ENCODE measurements at places on chromosomes 1 and 21.

DNA sequence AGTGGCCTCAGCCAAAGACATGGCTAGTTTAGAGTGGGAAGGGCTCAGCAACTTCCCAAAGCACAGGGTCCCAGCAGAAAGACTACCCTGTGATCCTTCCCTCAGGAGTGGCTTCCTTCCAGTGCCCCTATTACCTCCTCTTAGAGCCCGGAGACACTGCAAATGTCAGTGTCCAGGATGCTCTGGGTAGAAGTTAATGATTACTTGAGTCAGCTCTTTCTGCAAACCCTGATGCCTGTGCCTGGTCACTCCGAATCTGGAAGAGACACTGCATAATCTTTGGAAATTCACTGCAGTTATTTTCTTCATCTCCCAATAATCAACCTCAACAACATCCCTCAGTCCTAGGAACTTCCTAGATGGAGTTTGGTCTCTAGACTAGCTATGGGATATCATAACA, 27.2 kb upstream of the MGST3 start:
- no peak for DNase-seq

DNA sequence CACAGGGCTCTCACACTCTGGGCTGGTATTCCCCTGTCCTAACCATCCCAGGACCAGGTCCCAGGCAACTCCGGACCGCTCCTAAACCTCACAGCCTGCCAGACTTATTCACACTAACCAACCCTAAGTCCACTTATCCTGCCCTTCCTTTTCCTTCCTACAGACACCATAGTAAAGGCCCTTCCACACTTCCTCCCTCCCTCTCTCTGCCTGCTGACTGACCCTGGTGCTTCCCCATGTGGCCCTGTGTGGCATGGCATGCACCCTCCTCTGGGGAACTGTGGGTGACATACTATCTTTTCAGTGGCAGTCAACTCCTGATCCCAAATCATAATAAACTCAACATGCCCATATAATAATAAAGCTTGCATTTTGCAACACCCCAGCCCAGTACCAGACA, 155.1 kb upstream of the DNAH14 start:
- DNase-seq: peak; percentile 75

DNA sequence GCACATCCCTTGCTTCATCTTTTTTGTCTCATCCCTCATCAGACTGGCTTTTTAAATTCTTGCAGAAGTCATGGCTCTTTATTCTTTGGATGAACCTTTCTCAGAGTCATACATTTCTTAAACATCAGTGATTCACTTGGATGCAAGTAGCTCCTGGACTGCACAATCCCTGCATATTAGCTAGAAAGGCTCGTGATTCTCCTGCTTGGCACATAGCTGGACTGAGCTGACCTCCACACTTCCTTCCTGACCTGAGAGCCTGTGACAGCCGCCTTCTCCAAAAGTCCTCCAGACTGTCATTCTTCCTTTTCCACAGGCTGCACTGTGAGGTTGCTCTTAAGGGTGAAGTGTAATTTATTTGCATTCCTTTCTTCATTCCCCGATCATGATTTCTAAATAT, 109.4 kb downstream of the RGL1 start:
- DNase-seq: no peak

GRCh38 chr1:60078182-60078581, 4.6 kb upstream of the C1orf87 start:
- no peak for DNase-seq

DNA sequence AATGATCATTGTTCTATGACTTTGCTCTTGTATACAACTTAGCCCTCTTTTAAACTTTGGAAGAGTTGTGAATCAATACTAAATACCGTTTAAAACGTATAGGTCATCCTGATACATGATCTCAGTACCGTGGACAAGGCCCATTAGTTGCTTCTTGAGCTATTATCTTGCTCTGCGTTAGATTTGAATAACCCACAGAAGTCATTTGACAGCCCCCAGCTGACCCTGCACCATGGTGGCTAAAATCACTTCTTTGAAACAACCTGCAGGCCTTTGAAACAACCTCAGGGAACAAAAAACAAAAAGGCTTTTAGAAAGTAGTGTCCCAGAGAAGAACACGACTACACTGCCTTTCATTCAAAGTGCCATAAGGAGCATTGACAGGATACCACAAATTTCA, 473.0 kb upstream of the ADGRL2 start:
- no peak for DNase-seq

- no peak for DNase-seq
Measured at GRCh38 chr21:20527731-20528460, 470.3 kb upstream of the NCAM2 start.

DNA sequence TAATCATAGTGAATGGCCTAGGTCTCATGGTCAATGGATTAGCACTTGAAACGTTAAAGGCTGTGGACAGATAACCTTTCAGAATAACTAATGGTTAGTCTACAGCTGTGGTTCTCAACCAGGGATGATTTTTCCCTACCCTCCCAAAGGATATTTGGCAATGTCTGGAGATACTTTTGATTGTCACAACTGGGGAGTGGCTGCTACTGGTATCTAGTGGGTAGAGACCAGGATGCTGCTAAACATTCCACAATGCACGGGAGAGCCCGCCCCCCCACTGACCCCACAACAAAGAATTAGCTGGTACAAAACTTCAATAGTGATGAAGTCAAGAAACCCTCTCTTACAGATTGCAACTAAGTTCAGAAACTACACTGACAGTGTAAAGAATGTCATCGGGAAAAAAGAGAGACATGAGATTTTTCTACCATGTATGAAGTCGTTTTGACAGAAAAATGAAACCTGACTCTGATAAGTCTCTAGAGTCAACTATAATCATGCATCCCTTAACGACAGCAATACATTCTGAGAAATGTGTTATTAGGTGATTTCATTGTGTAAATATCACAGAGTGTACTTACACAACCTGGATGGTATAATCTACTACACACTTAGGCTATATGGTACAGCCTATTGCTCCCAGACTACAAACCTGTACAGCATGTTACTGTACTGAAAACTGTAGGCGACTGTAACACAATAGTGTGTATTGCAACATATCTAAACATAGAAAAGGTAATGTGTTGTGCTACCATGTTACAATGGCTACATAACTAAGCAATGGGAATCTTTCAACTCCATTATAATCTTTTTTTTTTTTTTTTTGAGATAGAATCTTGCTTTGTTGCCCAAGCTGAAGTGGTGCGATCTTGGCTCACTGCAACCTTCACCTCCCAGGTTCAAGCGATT, 49.7 kb upstream of the PRDX6 start:
- DNase-seq: peak; percentile 11

DNA sequence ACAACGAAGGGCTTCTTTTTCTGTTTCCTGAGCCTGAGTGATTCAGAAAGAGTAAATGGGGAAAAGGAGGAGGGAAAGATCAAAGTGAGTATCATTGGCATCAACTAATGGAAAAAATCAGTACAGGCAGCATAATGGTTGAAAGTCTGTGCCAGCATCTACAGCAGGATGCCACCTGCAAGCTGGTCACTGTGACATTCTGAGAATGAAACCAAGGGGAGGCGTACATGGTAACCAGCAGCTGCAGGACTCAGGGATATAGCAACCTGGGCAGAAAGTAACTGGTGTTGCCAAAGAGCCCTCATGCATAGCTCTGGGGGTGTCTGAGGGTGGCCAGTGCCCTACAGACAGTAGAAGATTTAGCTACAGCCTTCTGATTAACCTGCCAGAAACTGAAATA, 305.9 kb downstream of the BRINP2 start:
- DNase-seq: no peak

GRCh38 chr1:22074803-22075202, 22.3 kb downstream of the CDC42 start:
- no peak for DNase-seq

DNA sequence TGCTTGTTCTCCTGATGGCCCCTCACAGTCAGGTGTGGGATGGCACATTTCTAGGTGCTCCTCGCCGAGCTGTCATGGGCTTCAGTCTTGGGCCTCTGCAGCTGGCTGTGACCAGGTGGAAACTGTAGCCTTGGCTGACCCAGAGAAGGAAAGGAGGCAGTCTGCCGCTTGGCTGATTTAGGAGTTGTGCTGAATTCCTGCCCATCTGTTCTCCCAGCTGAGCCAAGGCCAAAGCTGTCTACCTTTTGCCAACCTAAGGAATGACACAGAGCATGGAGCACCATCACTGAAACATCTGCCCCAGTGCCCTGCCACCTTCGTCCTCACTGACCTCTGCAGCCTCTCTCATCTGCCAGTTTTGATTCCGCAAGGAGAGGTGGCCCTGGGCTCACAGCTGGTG, 27.9 kb downstream of the UTP25 start:
- no peak for DNase-seq

GRCh38 chr1:167669209-167670124, 39.4 kb downstream of the RCSD1 start:
- no peak for DNase-seq

DNA sequence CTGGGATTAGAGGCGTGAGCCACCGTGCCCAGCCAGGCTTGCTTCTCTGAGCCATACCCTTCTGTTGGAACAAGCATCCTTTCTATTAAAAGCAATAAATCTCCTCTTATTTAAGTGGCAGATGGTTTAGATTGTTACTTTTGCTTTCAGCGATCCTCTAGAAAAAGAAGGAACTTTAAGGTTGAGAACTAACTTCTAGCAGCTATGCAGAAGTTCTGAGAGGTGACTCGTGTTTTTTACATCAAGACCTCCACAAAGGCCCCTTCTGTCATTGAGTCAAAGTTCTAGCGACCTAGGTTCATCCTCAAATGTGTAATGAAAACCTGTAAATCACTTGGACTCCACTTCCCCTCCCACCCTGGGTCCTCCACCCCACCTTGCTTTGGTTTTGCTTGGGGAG, 30.8 kb downstream of the PLEKHO1 start:
- no peak for DNase-seq

GRCh38 chr1:111285879-111286278, 4.8 kb upstream of the CHIA start:
- peak; percentile 55 for DNase-seq

- DNase-seq: no peak
Measured at GRCh38 chr1:167762061-167762746, 40.4 kb downstream of the MPZL1 start.

GRCh38 chr1:48374785-48375184, 97.2 kb downstream of the SPATA6 start:
- DNase-seq: no peak
